ENCODE measurements at places on chromosomes 6 and 20.

- DNase-seq: peak; percentile 15
Observed at GRCh38 chr6:147099974-147100373, 104.2 kb upstream of the STXBP5 start.

- DNase-seq: no peak
Observed at GRCh38 chr6:130742131-130742681, 85.0 kb upstream of the SMLR1 start.

DNA sequence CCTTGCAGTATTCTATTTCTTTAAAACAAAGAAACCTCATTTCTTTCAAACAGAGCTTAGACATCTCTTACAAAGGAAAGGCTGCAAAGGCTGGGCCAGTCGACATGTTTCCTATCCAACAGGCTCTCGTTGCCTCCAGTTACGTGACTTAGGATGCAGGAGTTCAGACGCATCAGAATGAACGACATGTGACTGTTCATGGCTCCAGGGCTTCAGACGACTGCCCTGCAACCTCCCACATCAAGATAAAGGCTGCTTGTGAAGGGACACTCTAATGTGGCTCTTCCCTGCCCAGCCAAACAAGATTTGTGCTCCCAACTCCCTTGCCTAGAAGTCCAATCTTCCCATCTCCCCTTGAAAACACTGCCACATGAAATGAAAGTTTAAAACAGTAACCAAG, 14.3 kb upstream of the NEDD9 start:
- DNase-seq: no peak

GRCh38 chr6:41059556-41059955, 6.6 kb downstream of the APOBEC2 start:
- DNase-seq: no peak

GRCh38 chr6:137743493-137743892, 123.6 kb upstream of the TNFAIP3 start:
- no peak for DNase-seq

GRCh38 chr6:108476847-108477430, 83.8 kb upstream of the FOXO3 start:
- no peak for DNase-seq

All from tongue (tissue), 3 donors.